ENCODE measurements at places on chromosomes 12 and 14.

DNA sequence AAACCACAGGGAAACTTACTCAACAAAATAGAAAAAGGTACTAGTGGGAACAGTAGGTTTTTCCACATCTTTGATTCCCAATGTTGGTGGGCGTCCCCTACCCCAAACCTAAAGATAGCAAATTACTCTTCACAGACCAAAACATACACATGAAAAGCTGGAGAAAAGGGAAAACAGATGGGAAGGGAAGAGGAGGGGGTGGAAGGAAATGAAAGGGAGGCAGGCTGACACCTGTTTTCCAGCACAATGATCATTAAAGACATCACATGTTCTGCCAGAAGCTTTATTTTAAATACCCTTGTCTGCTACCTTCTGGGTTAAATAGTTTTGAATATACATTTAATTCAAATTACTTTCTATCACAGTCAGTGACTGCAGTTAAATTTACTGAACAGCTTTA, 1617.9 kb upstream of the SEL1L start:
- DNase-seq, result no peak

- no peak for DNase-seq
Measured at GRCh38 chr14:76375947-76376404, at the start of gene ESRRB. TSS of gene ESRRB (plus strand) at chr14:76376137. CDS start at chr14:76376402, 265 bp downstream.

GRCh38 chr12:11960646-11961045, 110.1 kb upstream of the BCL2L14 start:
- no peak for DNase-seq

GRCh38 chr12:29782871-29783772, 620 bp downstream of the TMTC1 start:
- no peak for DNase-seq

- DNase-seq, result no peak
Measured at GRCh38 chr14:22791301-22791700, 23.9 kb downstream of the SLC7A7 start.

- no peak for DNase-seq
Measured at GRCh38 chr12:20351406-20351805, 16.9 kb upstream of the PDE3A start.

DNA sequence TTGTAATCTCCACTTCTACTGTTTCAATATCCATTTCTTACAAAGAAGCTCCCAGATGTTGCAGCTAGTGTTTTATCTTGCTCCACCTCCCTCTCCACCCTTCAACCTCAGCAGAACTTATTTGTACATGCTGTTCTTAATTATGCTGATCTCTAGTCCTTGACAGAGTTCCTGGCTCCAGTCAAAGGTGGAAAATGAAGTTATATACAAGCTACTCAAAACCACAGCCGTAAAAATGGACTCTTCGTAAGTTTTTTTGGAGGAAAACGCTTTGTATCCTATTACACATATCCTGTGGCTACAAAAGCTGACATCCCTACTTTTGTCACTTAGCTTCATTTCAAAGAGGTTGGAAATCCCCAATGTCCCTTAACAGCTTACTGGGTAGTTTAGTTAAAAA, 1.3 kb downstream of the CLEC1A start:
- no peak for DNase-seq

GRCh38 chr14:95165517-95165916, 8.2 kb upstream of the DICER1 start:
- no peak for DNase-seq

DNA sequence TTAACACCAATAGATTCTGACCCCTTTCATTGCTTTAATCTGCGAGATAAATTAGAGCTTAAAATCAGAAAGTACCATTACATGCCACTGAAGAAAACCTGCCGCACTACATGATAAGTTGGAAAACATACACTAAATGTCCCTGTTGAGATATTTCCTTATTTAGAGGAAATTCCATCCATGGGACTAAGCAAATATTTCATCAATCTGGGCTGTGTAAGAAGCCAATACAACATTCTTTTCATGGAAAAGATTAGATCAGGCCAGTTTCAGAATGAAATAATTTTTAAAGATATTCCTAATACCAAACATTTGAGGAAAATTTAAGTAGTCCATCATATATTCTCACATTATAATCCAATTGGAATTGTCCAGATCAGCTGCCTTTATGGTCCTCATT, 112.8 kb downstream of the LLPH start:
- no peak for DNase-seq

GRCh38 chr14:61866932-61867920, 105.0 kb downstream of the SNAPC1 start:
- peak; percentile 45 for DNase-seq

GRCh38 chr12:86597431-86597830, 341.2 kb upstream of the MGAT4C start:
- DNase-seq, result no peak

DNA sequence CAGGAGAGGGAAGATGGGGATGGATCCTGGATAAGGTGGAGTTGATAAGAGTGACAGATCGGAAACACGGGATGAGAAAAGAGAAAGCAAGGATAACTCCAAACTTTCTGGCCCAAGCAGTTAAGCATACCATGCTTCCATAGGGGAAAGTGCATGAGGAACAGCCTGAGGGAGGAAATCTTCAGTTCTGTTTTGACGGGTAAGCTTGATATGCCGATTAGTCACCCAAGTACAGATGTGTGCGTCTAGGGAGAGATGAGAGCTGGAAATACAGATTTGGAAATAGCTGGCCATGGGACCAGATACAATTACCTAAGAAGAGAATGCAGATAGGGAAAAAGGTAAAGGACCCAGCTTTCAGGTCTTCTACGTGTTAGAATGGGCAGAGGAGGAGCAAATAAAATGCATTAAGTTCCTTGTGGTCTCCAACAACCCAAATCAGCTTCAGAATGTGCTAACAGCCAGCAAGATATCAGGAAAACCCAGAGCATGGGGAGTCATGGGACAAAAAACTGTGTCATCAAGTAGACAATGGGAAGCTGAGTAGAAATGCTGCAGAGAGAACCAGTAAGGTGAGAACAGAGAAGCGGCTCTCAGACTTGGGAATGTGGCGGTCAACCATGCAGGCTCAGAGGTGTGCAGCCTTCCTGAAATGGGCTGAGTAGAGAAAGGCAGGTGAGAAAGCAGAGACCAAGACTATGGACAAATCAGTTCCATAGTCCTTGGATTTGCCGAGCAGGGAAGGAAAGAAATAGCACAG, 56.3 kb downstream of the PPP1R36 start:
- no peak for DNase-seq

DNA sequence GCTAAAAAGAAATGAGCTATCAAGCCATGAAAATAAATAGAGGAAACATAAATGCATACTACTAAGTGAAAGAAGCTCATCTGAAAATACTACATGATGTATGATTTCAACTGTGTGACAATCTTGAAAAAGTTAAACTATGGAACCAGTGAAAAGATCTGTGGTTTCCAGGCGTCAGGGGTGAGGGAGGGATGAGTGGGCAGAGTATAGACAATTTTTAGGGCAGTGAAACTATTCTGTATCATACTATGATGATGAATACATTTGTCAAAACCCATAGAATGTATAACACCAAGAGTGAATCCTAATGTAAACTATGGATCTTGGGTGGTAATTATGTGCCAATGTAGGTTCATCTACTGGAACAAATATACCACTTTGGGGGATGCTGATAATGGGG, 21.3 kb downstream of the SPX start:
- no peak for DNase-seq

- no peak for DNase-seq
Measured at GRCh38 chr12:70120970-70121369, 122.3 kb upstream of the CNOT2 start.

DNA sequence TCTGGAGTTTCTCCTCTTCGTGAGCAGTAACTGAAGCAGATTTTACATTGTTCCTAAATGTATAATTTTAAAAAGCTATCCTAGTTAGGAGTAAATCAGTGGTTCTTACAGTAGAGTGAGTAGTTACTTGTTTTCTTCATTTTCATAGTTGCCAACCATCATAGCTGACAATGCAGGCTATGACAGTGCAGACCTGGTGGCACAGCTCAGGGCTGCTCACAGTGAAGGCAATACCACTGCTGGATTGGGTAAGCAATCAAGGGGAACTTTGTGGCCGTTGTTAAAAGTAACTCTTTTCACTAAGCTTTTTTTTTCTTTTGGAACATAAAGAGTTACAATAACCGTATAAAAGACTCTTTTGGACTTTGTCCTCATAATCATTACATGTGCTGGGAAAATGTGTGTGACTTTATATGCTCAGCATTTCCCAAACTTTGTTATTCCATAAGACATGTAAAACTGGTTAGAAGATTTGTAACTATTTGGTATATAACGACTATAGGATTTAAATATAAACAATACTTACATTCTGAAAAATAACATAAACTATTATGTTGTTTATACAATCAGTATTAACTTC, 12.4 kb downstream of the LRRC10 start:
- no peak for DNase-seq

GRCh38 chr14:101127224-101127623, 223.7 kb upstream of the RTL1 start:
- no peak for DNase-seq

- no peak for DNase-seq
Measured at GRCh38 chr12:87092421-87092820, 836.2 kb upstream of the MGAT4C start.

- no peak for DNase-seq
Measured at GRCh38 chr12:101746661-101747060, 7.4 kb upstream of the SYCP3 start.

DNA sequence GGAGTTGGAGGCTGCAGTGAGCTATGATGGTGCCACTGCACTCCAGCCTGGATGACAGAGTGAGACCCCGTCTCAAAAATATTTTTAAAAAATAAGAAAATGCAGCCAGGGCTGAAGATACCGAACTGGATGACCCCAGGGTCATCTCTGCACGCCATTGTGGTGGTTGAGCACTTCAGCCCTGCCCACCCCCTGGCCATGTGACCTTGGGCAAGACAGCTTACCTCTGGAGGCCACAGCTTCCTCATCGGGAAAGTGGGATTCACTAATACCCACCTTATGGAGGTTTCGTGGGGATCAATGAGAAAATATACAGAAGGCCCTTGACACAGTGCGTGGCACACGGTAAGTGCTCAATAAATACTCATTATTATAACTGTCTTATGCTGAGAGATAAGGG, 25.5 kb downstream of the MVK start:
- DNase-seq, result no peak

GRCh38 chr12:92049403-92049802, 96.2 kb downstream of the BTG1 start:
- DNase-seq, result no peak

DNA sequence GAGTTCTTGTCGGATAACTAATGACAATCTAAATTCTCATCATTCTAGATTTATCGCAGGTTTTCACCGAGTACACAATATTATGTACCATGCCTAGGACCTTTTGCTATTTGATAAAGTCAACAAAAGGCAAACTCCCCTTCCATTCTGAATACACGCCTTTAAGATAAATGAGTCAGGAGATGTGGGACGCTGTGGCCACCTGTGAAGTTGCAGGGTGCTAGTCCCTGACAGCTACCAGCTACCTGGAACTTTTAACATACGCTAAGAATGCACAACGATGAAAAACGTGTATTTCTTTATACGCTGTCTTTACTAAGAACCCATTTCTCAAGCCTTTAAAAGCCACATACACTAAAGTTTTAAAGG, 678 bp downstream of the MDM1 start:
- DNase-seq, result no peak

- DNase-seq, result no peak
Measured at GRCh38 chr12:95318071-95318545, 100.5 kb downstream of the VEZT start.

GRCh38 chr14:80850197-80850814, 91.2 kb downstream of the CEP128 start:
- DNase-seq, result peak; percentile 17

DNA sequence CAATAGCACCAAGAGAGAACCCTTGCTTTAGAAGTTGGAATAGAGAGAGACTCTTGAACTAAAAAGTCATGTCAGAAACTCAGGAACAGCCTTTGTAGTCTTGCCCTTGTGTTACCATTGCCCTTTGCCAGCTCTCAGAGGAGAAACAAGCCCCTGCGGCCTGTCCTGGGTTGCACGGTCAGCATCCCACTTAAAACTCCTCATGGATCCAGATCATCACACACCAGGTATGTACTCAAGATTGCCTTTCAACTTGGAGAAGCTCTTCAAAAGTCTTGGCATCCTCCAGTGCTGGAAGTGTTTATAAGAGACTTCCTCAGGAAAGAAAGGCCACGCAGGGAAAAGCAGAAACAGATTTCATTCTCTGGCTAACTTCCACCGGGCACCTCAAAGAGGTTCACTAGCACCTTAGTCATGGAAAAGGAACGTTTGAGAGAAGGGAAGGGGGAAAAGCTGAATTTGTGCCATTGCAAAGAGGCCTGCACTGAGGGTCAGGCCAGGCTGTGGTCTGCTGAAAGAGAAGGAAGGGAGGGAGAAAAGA, 594.2 kb downstream of the MED13L start:
- no peak for DNase-seq

- DNase-seq, result no peak
Measured at GRCh38 chr12:91630596-91631293, 448.1 kb upstream of the DCN start.

DNA sequence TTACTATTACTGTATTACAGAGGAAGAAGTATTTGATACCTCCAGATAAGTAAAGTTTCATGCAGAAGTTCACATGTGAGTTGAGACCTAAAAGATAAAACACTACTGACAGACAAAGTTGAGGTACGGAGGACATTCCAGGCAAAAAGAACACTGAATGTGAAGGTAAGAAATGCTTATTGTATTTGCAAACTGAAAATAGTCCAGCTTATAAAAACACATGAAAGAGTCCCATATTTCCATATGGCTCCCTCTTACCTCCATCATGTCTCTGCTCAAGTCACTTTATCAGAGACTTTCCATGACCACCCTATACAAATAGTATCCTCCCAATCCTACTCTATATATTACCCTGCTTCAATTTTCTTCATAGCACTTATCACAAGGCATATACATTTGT, 35.8 kb downstream of the SENP1 start:
- DNase-seq, result no peak

GRCh38 chr12:80707126-80707829, at the start of gene MYF6:
TSS of gene MYF6 (plus strand) at chr12:80707634. CDS start at chr12:80707720, 86 bp downstream.
- DNase-seq, result no peak

- DNase-seq, result no peak
Measured at GRCh38 chr12:98830657-98831056, 185.6 kb downstream of the APAF1 start.

All from KBM-7 (cell line).